ENCODE measurements at places on chromosomes 11 and 22. TPM values are rescaled to one million over a fixed set of nuclear protein-coding genes. Genes with fewer than 3 reads are reported as not detected.

OR52H1 gene
- total RNA-seq = not detected

- no peak for DNase-seq
- H3K4me1 ChIP-seq = peaks cover 53% of the 10 kb centered on the region
- no peak overlapping the region for H3K27ac ChIP-seq
- H3K27me3 ChIP-seq = no peaks in the 10 kb centered on the region
Measured at GRCh38 chr11:121444526-121444925, 7.6 kb upstream of the SORL1 start.

PMM1 gene
- total RNA-seq = 27.5 TPM

- no peak overlapping the region for H3K4me3 ChIP-seq
- no peak for DNase-seq
- peaks cover 14% of the 10 kb centered on the region for H3K4me1 ChIP-seq
Measured at GRCh38 chr22:31244943-31245451, 32.9 kb downstream of the LIMK2 start.

JAML gene
- 363 TPM for total RNA-seq

CCDC73 gene
- not detected for total RNA-seq

DNA sequence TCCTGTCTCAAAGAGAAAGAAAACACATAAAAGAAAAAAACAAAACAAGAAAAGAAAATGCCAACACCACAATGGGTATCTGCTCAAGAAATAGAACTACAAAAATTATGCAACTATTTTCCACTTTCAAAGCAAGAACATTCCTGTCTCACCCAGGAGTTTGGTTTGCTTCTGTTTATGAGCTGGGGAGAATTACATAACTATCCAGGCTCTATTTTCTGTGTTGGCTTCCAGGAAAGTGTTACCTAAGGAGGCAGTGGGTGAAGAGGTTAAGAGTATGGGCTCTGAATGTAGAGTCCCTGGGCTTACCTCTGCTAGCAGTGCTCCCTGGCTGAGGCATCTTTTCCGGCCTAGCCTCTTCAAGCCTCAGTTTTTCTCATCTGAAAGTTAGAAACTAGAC lies 426.7 kb downstream of the MIAT start:
- no peak overlapping the region for H3K27ac ChIP-seq
- no peak for DNase-seq
- no peaks in the 10 kb centered on the region for H3K36me3 ChIP-seq
- peaks cover 3% of the 10 kb centered on the region for H3K27me3 ChIP-seq

DNA sequence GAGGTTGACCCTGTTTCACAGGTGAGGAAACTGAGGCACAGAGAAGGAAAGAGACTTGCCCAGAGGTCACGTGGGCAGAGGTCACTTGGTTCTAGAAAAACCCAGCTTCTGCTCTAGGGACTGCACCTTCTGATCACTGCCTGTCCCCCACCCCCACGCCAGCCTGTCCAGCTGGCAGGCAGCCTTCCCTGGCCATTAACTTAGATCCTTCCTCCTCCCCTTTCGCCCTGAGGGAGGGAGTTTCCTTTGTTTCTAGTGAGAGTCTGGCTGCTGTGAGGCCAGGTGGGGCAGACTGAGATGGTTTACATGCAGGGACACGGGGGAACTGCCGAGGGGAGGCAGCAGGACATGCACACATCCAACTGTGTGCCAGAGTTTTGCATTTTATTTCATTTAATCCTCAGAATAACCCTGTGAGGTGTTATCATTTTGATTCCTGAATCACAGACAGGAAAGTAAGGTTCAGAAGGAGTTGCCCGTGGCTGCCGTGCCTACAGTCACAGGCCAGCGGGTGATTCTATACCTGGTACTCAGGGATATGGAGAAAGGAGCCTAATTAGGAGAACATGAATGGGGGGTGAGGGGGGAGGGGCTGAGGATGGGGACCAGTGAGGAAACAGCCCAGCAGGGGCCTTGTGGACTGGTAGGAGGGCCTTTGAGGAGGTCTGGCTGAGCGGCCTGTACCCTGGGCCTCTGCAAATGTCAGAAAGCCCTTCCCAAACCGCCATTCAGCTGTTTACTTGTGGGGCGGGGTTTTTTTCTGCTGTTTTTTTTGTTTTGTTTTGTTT lies 3.4 kb downstream of the FAM83F start:
- DNase-seq = no peak
- no peaks in the 10 kb centered on the region for H3K27me3 ChIP-seq
- no peak overlapping the region for H3K27ac ChIP-seq
- no peak overlapping the region for H3K4me3 ChIP-seq
- H3K36me3 ChIP-seq = no peaks in the 10 kb centered on the region

CWF19L2 gene
- total RNA-seq = 16.5 TPM

GRCh38 chr11:7592711-7593110 lies 78.9 kb downstream of the PPFIBP2 start:
- H3K36me3 ChIP-seq = no peaks in the 10 kb centered on the region
- H3K4me3 ChIP-seq = no peak overlapping the region
- H3K27ac ChIP-seq = no peak overlapping the region
- H3K27me3 ChIP-seq = no peaks in the 10 kb centered on the region
- DNase-seq = no peak

FDXACB1 gene
- total RNA-seq = 12.7 TPM

GRCh38 chr11:114064216-114064615 lies 4.7 kb downstream of the ZBTB16 start:
- no peak overlapping the region for H3K27ac ChIP-seq
- no peaks in the 10 kb centered on the region for H3K27me3 ChIP-seq
- DNase-seq = no peak
- H3K36me3 ChIP-seq = no peaks in the 10 kb centered on the region

OR10D3 gene
- total RNA-seq = not detected

GRCh38 chr11:38182126-38182866 lies 1584.3 kb upstream of the RAG2 start:
- H3K4me3 ChIP-seq = no peak overlapping the region
- H3K27ac ChIP-seq = no peak overlapping the region
- no peaks in the 10 kb centered on the region for H3K4me1 ChIP-seq
- no peaks in the 10 kb centered on the region for H3K27me3 ChIP-seq
- no peak for DNase-seq
- no peaks in the 10 kb centered on the region for H3K36me3 ChIP-seq

BTG4 gene
- not detected for total RNA-seq

DNA sequence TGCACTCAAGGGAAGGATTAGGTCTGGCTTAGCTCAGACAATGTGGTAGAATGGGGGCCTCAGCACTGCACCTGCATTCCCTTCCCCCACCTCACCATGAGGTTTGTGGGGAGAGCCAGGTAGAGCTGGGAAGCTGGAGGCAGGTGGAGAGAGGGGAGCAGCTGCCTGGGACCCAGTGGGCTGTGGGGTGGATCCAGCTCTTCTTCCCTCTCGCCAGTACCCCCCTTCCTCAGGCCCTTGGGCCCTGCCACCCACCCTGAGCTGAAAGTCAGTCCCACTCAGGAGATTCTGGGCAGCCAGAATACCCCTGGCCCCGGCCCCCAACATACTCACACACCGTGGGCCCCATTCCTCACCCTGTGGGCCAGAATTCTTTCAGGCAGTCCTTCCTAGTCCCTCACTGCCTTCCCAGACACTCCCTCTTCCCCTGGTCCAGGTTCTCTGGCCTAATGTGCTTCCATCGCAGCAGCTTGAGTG lies 3.1 kb upstream of the POLD4 start:
- no peak overlapping the region for H3K27ac ChIP-seq
- DNase-seq = no peak
- H3K4me3 ChIP-seq = no peak overlapping the region
- H3K4me1 ChIP-seq = peaks cover 42% of the 10 kb centered on the region
- no peaks in the 10 kb centered on the region for H3K27me3 ChIP-seq
- no peaks in the 10 kb centered on the region for H3K36me3 ChIP-seq

DNA sequence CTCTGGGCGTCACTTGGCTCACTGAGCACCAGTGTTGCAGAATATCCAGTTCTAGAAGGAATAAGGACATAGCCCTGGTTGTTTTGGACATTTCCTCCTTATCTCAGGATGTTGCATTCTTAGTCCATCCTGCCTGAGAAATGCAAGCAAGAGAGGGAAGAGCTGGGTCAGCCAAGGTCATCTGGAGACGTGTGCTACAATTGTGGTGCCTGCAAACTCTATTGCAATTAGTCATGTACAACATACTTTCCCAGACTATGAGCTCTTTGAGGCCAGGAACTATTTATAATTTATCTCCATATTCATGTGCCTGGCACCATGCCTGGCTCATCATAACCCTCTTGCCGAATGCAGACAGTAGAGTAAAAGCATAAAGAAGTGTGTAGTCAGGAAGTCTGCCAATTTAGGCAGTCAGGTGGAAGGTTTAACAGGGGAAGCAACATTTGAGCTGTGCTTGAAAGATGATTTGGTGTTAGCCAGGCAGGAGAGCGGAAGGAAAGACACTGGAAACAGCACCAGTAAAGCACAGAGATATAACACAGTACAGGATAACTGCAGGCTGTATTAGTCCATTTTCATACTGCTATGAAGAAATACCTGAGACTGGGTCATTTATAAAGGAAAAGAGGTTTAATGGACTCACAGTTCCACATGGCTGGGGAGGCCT lies 129.4 kb upstream of the PAX6 start:
- no peak for DNase-seq
- H3K36me3 ChIP-seq = no peaks in the 10 kb centered on the region
- no peak overlapping the region for H3K27ac ChIP-seq
- no peak overlapping the region for H3K4me3 ChIP-seq
- H3K4me1 ChIP-seq = no peaks in the 10 kb centered on the region

GRCh38 chr11:44016546-44017442 lies 31.0 kb upstream of the ACCSL start:
- H3K4me1 ChIP-seq = no peaks in the 10 kb centered on the region
- no peaks in the 10 kb centered on the region for H3K36me3 ChIP-seq
- no peak overlapping the region for H3K4me3 ChIP-seq
- no peak overlapping the region for H3K27ac ChIP-seq
- DNase-seq = no peak
- H3K27me3 ChIP-seq = no peaks in the 10 kb centered on the region

GRCh38 chr11:47377571-47378009 lies 757 bp downstream of the SPI1 start:
- H3K36me3 ChIP-seq = no peaks in the 10 kb centered on the region
- H3K4me1 ChIP-seq = peaks cover 3% of the 10 kb centered on the region
- DNase-seq = no peak
- H3K27me3 ChIP-seq = no peaks in the 10 kb centered on the region
- H3K4me3 ChIP-seq = no peak overlapping the region

PI4KA gene
- total RNA-seq = 65.5 TPM

- no peaks in the 10 kb centered on the region for H3K36me3 ChIP-seq
Measured at GRCh38 chr11:74006743-74007304, 2.1 kb downstream of the UCP3 start.

GRCh38 chr11:94417386-94417987 lies 16.3 kb upstream of the GPR83 start:
- H3K4me3 ChIP-seq = no peak overlapping the region
- no peaks in the 10 kb centered on the region for H3K4me1 ChIP-seq
- no peak overlapping the region for H3K27ac ChIP-seq
- no peaks in the 10 kb centered on the region for H3K27me3 ChIP-seq
- H3K36me3 ChIP-seq = no peaks in the 10 kb centered on the region
- DNase-seq = no peak

DNA sequence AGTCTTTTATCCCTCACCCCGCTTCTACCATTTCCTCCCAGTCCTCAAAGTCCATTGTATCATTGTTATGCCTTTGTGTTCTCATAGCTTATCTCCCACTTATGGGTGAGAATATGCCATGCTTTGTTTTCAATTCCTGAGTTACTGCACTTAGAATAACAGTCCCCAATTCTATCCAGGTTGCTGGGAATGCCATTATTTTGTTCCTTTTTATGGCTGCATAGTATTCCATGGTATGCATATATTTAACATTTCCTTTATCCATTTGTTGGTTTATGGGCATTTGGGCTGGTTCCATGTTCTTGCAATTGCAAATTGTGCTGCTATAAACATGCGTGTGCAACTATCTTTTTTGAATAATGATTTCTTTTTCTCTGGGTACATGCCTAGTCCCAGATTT lies 114.9 kb downstream of the VPREB1 start:
- no peak overlapping the region for H3K27ac ChIP-seq
- H3K4me3 ChIP-seq = no peak overlapping the region
- no peaks in the 10 kb centered on the region for H3K4me1 ChIP-seq
- DNase-seq = no peak
- H3K27me3 ChIP-seq = no peaks in the 10 kb centered on the region

PLAAT4 gene
- total RNA-seq = 21.8 TPM

DNA sequence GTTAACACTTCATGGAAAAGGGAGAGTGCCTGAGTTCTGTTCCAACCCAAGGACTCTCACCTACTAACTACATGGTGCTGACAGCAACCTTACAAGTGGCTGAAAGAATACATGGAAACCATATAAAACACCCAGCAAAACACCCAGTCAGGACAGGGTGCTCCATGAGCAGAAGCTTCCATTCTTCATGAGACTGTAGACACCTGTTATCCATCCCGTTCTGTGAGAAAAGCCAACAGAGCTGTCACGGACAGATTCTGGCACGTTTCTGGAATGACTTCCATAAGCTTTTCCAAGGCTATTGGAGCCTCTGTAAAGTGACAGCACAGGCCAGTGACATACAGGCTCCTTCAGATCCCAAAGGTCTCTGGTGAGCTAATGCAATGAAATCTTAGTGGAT lies 23.2 kb downstream of the PRR14L start:
- no peak for DNase-seq
- H3K36me3 ChIP-seq = no peaks in the 10 kb centered on the region
- H3K4me3 ChIP-seq = no peak overlapping the region
- H3K4me1 ChIP-seq = no peaks in the 10 kb centered on the region

GRCh38 chr22:46129390-46130041 lies 20.8 kb upstream of the PPARA start:
- H3K27me3 ChIP-seq = no peaks in the 10 kb centered on the region
- no peak overlapping the region for H3K4me3 ChIP-seq
- no peaks in the 10 kb centered on the region for H3K4me1 ChIP-seq
- no peak for DNase-seq
- H3K36me3 ChIP-seq = no peaks in the 10 kb centered on the region

MRPL49 gene
- total RNA-seq = 117 TPM

DNA sequence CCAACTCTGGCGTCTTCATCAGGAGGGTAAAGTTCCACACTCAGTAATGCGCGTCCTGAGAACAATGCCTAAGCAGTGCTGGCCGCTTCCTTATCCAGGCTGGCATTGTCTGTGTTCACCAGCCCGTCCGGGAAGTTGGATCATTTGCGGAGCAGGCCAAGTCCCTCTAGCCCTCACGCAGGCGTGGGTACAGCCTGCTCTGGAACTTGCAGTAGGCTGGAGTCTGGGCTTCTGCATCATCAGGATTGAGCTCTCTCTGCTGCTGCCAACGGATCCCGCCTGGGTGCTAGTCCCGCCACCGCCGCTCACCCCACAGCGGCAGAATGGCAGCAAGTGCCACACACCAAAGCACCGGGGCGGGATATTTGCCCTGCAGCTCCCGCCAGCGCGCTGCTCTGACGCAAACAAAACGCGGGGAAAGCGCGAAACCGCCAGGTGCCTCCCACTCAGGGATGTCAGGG lies 29.0 kb downstream of the GLYATL1 start:
- no peak for DNase-seq
- no peaks in the 10 kb centered on the region for H3K27me3 ChIP-seq
- no peak overlapping the region for H3K4me3 ChIP-seq
- H3K27ac ChIP-seq = no peak overlapping the region

ISX gene
- not detected for total RNA-seq

GRCh38 chr11:132872211-132872610 lies 660.1 kb downstream of the OPCML start:
- H3K36me3 ChIP-seq = no peaks in the 10 kb centered on the region
- H3K4me1 ChIP-seq = no peaks in the 10 kb centered on the region

- DNase-seq = no peak
- H3K27ac ChIP-seq = no peak overlapping the region
- peaks cover 13% of the 10 kb centered on the region for H3K4me1 ChIP-seq
- H3K36me3 ChIP-seq = peaks cover 21% of the 10 kb centered on the region
Measured at GRCh38 chr11:34448223-34448994, 9.7 kb downstream of the CAT start.
